ENCODE measurements at places on chromosomes 16 and 17. TPM values are rescaled to one million over a fixed set of nuclear protein-coding genes. Genes with fewer than 3 reads are reported as not detected.

The DCTPP1 gene
- 73.7 TPM for polyA plus RNA-seq

The MIEF2 gene
- 14.1 TPM for polyA plus RNA-seq

The PNMT gene
- 0.39 TPM for polyA plus RNA-seq

The GLIS2 gene
- polyA plus RNA-seq, result not detected

The FA2H gene
- not detected for polyA plus RNA-seq

DNA sequence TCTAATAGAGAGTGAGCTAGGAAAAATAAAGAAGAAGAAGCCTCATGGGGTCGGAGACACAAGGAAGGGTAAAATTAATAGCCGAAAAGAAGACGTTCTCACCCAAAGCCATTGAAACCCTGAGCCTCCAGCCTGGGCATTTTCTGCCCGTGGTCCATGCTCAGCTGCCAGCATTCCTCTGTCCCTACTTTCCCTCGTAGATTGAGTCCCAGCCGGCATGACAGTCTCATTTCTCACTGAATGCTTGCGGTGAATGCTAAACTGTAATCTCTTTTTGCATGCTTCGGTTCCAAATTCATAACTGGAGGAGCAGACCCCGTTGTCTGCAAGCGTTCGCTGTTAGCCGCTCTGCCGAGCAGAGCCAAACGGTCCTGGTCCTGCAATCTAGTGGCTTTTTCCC lies 54.0 kb upstream of the COX10 start:
- H3K4me3 ChIP-seq, result no peak overlapping the region
- H3K4me1 ChIP-seq, result no peaks in the 10 kb centered on the region
- no peak for DNase-seq
- H3K27me3 ChIP-seq, result no peaks in the 10 kb centered on the region
- H3K36me3 ChIP-seq, result no peaks in the 10 kb centered on the region

DNA sequence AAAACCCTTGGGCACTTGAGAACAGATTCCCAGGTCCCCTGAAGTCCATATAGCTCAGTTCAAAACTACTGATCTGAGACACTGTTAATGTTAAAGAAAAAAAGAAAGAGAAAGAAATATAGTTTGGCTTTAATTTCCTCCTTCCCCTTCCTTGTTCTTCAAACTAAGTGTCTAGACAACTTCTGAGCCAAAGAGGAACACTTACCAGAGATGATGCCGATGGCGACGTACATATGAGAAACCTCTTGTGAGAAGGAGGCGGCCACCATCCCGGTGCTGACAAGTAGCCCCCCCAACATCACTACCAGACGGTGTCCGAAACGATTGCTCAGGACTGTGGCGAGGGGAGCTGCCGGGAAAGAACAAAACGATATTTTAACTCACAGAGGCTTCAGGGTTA lies 17.2 kb downstream of the SLC16A6 start:
- no peak for DNase-seq
- no peaks in the 10 kb centered on the region for H3K27me3 ChIP-seq
- H3K27ac ChIP-seq, result no peak overlapping the region

DNA sequence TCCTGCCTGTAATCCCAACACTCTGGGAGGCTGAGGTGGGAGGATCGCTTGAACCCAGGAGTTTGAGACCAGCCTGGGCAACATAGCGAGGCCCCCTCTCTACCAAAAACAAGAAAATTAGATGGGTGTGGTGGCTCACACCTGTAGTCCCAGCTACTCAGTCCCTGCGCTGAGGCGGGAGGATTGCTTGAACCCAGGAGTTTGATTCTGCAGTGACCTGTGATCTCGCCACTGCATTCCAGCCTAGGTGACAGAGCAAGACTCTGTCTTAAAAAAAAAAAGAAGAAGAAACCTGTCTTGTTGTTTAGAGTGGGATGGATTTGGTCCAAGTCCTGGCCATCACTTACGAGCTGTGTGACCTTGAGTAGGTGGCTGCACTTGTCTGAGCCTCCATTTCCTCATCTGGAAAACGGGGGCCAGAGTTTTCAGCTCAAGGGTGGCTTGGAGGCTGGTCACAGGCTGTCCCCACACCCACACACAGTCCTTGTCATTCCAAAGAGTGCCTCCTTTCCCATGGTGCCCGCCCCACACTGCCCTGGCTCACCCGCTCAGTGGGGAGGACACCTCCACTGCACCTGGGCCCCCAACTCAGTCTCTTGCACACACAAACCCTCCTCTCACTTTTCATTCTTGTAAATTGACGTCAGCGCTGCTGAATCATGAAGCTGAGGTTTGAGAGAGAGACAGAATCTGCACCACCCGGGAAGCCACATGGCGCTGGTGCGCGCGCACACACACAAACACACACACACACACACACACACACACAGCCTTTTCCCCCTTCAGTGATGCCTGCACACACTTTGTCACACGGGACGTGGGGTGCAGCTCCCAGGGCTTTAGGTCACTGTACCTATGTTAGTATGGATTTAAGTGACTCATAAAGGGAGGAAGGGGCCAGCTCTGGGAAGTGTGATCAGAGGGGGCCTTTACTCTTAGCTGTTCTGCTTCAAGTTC lies 4.2 kb downstream of the SOCS1 start:
- H3K4me1 ChIP-seq, result peaks cover 40% of the 10 kb centered on the region
- peak; percentile 74 for DNase-seq
- H3K36me3 ChIP-seq, result no peaks in the 10 kb centered on the region
- H3K27me3 ChIP-seq, result no peaks in the 10 kb centered on the region

DNA sequence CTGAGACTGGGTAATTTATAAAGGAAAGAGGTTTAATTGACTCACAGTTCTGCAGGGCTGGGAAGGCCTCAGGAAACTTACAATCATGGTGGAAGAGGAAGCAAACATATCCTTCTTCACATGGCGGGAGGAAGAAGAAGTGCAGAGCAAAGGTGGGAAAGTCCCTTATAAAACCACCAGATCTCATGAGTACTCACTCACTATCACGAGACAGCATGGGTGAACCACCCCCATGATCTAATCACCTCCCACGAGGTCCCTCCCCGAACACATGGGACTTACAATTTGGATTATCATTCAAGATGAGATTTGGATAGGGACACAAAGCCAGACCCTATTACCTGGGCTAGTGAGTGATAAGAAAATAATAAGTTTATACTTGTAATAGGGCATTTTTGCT lies 70.6 kb upstream of the HS3ST2 start:
- no peaks in the 10 kb centered on the region for H3K36me3 ChIP-seq
- no peak overlapping the region for H3K27ac ChIP-seq
